ENCODE measurements at places on chromosomes 3 and 15.

GRCh38 chr3:116930786-116931185 is 221.2 kb downstream of the TUSC7 start:
- DNase-seq = no peak

GRCh38 chr15:79689030-79689429 is 207.8 kb downstream of the MTHFS start:
- no peak for DNase-seq

- DNase-seq = no peak
Observed at GRCh38 chr3:170506556-170506955, 79.3 kb downstream of the SLC7A14 start.

GRCh38 chr3:25403968-25404367 is 24.1 kb upstream of the RARB start:
- no peak for DNase-seq

DNA sequence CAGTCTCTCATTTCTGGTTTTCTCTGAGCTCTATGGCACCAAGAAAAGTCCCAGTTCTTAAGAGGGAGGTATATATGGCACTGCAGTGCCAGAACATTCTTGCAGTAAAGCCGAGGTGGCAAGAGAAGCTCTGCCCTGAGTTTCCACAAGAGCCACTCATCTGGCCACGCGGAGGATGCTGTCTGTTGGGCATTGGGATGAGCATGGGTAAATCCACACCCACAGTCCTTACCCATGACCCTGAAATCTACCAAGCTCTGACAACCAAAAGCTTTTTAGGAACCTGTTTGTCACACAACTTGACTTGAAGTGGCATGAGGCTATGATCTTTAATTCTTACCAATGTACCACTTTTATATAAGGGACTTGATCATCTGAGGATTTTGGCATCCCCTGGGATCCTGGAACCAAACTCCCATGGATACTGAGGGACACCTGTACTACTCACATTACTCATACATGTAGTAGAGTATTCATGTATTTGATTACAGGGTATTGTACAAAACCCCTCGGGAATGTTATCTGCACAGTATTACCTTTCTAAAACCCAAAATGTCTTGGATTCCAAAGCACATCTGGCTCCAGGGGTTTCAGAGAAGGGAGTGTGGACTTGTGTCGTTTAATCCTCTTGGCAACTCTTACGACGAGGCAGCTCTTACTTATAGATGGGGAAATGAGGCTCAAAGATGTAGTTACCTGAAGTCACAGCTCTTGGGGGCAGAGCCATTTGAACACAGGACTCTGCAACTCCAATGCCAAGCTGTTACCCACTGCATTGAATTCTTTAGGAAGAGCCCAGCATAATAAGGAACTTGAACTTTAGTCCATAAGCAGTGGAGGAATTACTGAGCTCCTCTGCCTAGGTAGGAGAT is 8.8 kb downstream of the RPL32 start:
- no peak for DNase-seq

GRCh38 chr3:87320756-87321626 is 44.6 kb upstream of the POU1F1 start:
- DNase-seq = no peak

GRCh38 chr3:123218990-123219389 is 17.2 kb downstream of the SEC22A start:
- DNase-seq = no peak

DNA sequence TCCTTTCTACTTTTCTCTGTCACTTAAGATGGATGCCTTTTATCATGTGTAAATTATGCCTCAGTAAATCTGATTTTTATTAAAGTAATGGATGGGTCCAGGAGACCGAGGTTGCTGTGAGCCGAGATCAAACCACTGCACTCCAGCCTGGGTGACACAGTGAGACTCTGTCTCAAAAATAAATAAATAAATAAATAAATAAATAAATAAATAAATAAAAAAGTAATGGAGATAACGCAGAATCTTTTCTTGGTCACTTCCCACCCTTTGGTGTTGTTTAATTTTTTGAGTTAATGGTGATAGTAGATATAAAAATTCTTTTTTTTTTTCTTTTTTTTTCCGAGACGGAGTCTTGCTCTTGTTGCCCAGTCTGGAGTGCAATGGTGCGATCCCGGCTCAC is 44.1 kb upstream of the MUC13 start:
- no peak for DNase-seq

GRCh38 chr3:189144645-189145044 is 27.1 kb upstream of the TPRG1 start:
- no peak for DNase-seq

DNA sequence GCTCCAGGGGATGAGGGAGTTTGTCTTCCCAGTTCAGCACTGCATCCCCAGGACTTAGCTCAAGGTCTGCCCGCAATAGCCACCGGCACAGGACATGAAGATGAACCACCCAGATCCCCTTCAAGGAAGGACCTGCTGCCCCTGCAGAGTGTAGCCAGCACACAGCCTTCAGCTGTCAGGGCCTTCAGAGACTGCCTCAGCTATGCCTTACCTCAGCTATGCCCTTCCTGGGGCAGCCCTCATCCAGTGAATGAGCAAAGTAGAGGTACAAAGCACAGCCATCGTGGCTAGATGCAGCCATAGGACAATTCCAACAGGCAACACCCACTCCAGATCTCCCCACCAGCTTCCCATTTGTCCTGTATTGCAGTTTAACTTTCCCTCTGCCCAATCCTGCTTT is 291.2 kb upstream of the STT3B start:
- DNase-seq = no peak

DNA sequence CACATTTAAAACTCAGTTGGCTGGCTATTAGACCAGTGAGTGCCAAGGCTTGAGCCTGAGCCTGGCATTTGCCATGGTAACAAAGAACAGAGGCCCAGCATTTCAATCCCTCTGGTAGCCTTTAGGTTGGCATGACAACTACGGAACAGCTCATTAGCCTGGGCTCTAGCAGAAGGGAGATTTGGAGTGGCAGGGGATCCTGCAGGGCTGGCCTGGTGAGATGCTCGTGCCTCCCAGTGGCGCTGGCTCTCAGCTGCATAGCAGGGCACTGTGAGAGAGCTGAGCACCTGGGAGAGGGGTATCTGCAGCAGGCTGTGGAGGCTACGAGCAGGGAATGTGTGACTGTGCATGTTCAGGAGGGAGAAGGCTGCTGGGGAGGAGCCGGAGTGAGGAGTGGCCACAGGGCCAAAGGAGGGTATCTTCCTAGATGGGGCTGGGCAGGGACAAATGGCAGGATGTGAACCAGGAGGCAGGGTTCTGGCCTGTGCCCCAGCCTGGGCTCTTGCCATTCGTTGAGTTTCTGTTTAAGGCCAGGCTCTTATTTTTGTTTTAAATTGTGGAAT is 5.6 kb upstream of the ABTB1 start:
- DNase-seq = no peak

DNA sequence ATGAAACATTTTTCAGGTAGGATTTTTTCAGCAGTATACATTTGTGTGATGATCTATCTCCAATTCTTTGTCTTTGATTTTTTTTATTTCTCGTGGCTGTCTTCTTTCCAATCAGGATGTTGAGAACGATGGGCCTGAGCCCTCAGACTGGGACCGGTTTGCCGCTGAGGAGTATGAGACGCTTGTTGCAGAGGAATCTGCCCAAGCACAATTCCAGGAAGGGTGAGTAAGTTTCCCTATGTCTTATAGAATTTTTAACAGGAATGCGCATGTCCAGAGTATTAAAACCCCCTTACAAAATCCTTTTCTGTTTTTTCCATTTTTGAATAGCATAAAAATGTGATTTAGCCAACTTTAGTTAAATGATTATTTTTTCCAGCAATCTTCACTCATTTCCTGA is 90.0 kb downstream of the MSL2 start:
- DNase-seq = no peak

- DNase-seq = peak; percentile 27
Observed at GRCh38 chr3:155352900-155353490, 59.5 kb upstream of the STRIT1 start.

GRCh38 chr3:144028798-144029411 is 57.3 kb downstream of the DIPK2A start:
- no peak for DNase-seq

- DNase-seq = no peak
Observed at GRCh38 chr15:91548549-91548948, 305.0 kb upstream of the SLCO3A1 start.

- no peak for DNase-seq
Observed at GRCh38 chr15:52011711-52012144, 7.3 kb upstream of the MAPK6 start.

GRCh38 chr15:55481842-55482241 is 26.2 kb downstream of the DNAAF4 start:
- no peak for DNase-seq

DNA sequence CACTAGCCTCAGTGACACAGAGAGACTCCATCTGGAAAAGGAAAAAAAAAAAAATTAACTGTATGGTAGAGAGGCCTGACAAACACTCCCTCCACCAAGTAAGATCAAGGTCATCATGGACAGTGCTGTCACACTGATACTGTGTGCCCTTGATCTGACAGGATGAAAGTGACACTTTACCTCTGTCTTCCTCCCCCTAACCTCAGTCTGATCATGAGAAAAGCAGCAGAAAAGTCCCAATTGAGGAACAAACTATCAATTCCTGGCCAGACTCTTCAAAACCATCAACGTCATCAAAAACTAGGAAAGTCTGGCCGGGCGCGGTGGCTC is 26.7 kb downstream of the PGPEP1L start:
- no peak for DNase-seq

DNA sequence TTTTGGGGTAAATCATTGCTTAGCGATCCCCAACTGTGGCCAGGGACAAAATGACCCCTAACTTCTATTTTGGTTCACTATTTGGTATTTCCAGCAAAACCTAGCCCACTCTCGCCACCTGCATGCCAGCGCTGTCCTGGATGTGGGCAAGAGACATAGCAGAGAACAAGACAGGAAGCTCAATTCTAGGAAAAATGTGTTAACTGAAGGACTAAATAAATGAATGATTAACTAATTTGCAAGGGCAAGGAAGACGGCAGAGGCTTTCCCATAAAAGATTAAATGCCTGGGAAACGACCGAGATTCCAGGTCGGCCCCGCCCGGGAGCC is 408 bp downstream of the NICN1 start:
- no peak for DNase-seq

DNA sequence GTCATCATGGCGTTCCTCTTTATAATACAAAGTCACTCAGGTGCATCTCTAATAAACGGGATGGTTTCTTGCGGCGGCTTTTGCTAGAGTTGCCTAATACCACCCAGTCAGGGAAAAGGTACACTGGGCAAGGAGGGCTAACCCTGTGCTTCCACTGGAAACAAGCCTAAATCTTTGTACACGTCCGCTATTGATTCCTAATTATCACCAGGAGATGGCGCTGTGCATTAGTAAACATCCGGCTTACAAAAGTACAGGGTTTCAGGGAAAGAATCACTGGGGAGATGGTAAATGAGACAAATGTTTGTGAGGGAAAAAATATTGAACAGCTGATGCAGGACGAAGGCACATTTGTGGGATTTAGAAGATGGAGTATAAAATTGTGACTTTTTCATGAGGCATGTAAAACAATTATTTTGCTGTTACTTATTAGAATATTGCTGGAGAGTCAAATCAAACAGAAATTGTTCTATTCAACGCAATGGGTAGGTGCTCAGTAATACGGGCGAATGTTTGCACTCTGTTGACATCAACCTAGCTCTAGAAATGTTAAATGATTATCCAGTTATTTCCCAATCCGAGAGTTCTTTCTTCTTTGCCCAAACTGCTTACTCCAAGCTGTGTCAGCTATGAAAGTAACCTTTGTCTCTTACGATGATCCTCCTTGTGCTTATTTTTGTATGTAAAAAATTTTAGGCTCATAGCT is 50.6 kb downstream of the GMNC start:
- DNase-seq = peak; percentile 2

DNA sequence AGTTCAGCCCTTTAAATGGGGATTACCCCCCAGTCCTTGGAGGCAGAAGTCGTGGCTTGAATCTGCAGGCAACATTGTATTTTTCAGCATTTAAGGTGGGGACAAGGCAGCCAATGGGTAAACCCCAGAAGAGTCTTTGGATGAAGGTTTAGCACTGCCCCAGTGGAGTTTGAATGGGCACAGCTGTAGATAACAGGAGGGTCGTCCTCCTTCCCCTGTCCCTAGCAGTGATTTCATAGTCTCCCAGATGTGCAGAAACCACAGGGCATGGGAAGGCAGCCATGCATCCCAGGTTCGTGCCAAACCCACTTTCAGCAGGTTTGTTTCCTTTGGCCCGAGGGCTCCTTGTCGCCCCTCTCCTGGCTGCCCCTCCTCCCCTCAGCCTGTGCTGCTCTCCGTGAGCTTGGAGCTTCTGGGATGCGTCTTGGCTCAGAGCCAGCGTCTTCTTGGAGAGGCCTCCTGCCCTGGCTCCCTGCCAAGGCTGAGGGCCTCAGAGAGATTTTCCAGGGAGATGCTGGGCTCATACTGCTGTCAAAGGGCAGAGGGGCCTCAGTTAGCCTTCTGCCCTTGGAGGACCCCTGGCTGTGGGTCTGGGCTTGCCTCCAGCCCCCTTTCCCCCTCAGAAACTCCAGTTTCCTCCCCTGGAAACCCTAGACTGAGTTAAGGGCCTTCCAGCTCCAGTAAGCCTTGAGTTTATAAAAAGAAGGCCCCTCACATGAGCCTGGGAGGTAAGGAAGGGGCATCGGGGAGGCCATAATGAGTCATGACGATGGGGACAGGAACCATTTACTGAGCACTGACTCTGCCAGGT is 48.9 kb upstream of the POLG start:
- DNase-seq = no peak

- no peak for DNase-seq
Observed at GRCh38 chr3:55620351-55621025, 133.4 kb upstream of the WNT5A start.

DNA sequence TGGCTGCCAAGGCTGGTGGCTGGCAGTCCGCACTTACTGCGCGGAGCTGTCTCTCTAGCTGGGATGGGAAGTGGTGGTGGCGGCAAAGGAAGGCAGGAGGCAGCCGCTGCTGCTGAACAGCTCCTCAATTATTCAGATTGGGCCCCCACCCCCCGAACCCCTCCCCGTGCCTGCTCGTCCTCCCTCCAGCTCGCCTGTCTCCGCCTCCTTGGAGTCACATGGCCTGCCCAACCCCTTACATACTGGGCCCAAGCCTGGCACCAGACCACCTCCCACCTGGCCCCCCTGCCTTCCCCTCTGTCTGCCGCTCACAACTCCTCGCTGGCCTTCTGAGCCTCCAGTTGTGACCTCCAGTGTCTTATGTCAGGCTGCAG is at the start of gene SLC7A14:
SLC7A14 (minus strand) TSS at position 139 of the 374 bp plus-strand sequence. CDS start 59,139 bp downstream, outside the sequence.
- DNase-seq = no peak

- DNase-seq = no peak
Observed at GRCh38 chr3:178709051-178709450, 172.8 kb downstream of the KCNMB2 start.

DNA sequence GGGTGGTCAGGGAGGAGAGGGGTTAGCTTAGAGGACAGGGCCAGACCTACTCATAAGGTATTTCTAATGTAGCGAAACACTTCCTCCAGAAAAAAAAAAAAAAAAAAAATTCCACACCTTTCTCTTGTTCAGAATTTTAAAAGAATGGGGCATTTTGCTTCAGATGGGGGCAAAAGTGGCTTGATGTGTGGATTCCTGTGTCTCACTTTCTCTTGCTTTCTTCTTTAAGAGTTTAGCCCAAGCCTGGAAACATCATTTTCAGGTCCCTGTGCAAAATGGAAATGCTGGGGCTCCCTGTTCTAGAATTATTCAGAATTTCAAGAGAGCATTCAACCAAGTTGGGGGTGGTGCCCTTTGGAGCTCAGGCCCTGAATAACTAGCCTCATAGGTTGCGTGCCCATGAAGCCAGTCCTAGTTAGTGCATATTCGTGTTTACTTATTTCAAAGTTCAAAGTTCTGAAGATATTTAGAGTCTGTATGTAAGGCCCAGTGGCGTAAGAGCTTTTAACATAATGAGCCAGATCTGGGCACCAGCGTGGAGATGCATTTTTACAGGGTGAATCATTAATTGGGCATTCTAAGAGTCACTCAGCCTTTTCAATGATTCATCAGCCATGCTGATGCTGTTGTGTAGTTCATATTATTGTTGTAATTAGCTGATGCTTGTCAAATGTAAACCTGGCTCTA is 104.5 kb downstream of the RPLP1 start:
- no peak for DNase-seq
